ENCODE measurements at places on chromosomes 11 and 22.

GRCh38 chr11:69562302-69562701, 78.7 kb upstream of the CCND1 start:
- no peak for DNase-seq

DNA sequence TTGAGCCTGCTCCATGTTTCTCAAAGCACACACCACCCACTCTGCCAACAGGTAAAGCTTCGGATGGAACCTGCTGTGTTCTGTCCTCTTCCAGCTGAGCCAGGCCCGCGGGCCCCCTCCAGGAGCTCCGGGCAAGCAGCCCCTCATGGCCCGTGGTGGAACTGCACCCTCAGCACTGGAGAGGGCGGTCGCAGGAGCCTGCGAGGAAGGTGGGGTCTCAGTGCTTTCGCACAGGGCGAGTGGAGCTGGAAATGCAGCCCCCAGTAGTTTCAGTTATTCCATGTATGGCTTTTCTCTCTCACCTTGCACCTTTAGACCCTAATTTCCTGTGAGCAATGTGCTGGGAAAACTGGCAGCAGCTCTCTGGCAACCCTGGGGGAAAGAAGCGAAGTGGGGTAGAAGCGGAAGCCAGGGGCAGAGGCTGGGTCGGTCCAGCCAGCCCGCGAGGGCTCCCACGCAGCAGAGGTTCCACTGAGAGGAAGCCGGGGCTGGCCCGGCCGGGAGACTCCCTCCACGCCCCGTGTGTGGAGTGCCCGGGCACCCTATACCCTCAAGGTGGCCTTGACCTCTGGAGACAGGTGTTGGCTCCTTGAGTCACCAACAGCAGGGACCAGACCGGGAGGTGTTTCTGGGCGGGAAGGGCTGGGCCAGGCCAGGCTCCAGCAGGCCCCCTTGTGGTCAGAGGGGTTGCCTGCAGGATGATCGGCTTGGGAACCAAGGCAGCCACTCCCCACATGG, 119.9 kb upstream of the TMEM45B start:
- peak; percentile 65 for DNase-seq

- no peak for DNase-seq
These were observed 67.3 kb upstream of the CREB3L1 start for GRCh38 chr11:46210133-46210636.

- peak; percentile 22 for DNase-seq
These were observed 579 bp downstream of the PICALM start for GRCh38 chr11:86068138-86068871.

DNA sequence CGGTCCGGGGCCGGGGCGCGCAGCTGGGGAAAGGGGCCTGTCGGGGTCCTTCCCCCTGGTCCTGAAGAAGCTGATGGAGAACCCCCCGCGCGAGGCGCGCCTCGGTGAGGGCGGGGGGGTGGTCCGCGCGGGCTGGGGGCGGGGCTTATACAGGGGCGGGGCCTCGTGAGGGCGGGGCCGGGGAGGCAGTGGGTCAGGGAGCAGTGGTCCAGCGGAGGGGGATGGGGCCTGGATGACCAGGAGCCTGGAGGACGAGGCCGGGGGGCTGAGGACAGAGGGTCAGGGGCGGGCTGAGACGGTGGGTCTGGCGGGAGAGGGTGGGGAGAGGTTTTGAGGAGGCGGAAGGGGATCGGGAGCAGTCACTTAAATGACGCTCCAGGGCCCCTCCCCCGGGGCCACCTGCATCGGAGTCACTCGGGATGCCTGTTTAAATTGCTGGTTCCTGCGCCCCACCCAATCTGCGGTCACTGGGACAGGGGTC, 396 bp downstream of the TEF start:
- peak; percentile 68 for DNase-seq

DNA sequence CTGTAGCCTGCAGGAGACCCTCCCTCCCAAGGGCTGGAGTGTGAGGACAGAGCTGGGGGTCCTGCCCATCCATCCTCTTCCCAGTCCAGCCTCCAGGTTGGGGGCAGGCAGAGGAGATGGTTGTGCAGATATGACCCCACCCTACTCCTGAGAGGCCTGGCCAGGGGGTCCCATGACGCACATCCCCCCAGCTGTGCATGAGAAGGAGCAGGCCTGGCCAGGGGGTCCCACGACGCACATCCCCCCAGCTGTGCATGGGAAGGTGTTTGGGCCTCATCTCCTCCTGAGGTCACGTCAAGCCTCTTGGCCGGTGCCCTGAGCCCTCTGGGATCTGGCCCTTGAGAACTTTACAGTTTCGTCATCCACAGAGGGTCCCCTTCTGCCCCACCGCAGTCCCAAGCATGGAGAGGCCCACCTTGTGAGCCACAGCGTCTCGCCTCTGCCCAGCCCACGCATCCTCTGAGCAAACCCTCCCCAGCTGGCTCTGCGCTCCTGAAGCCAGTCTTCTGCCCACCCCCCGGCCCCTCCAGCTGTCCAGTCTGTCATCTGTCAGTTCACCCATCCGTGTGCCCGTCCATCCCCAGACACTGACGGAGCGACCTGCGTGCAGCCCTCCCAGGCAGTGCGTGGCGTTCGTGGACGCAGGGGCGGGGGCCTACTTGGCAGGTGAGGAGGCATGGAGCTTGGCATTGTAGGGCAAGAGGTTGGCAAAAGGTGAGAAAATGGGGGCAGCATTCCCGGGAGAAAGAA, 2.3 kb downstream of the ANO9 start:
- no peak for DNase-seq

GRCh38 chr11:74948546-74948897, 369 bp downstream of the XRRA1 start:
- peak; percentile 47 for DNase-seq

GRCh38 chr11:35619116-35619854, 1.0 kb downstream of the FJX1 start:
- no peak for DNase-seq

GRCh38 chr22:19819208-19819910, 35.3 kb downstream of the GNB1L start:
- no peak for DNase-seq

DNA sequence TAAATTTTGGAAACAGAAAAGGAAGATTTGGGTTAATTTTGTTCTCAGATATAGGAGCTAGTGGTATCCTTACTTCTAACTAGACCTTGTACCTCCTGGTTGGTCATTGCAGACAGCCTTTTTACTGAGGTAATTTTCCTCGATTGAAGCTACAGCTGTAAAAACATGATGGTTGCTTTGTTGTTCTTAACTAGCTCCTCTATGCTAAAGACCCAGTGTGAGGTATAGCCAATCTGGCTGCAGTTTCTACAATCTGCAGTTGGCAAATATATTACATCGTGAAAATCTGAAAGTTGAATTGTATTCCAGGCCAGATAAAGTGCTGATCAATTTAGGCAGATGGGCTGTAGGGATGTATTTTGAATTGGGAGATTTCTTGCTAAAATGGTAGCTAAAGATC, 116.5 kb downstream of the AASDHPPT start:
- DNase-seq = no peak

DNA sequence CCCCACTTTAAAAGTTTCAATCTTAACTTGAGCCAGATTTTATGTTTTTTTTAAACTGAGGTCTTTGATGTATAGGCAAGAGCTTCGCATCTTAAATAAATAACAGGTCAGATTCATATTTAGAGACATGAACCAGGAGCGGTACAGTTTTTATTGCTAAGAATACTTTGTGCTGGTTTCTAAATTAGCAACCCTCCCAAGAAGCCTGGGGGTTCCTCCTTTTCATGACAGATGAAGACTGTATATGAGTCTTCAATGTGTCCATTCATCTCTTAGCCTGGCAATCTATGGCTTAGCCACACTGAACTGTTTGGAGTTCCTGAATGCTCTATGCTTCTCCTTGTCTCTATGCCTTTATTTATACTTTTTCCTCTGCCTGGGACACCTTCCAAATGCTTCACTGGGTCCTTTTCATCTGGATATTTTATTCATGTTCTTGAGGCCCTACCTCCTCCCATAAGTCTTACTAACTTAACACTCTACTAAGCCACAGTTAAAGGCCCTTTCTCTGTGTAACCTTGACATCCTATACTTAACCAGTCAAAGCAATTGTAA, 338.6 kb downstream of the INSC start:
- no peak for DNase-seq

- no peak for DNase-seq
These were observed 202.7 kb upstream of the MPPED2 start for GRCh38 chr11:30788849-30789248.

GRCh38 chr11:8913961-8914660, 3.1 kb downstream of the AKIP1 start:
- no peak for DNase-seq

DNA sequence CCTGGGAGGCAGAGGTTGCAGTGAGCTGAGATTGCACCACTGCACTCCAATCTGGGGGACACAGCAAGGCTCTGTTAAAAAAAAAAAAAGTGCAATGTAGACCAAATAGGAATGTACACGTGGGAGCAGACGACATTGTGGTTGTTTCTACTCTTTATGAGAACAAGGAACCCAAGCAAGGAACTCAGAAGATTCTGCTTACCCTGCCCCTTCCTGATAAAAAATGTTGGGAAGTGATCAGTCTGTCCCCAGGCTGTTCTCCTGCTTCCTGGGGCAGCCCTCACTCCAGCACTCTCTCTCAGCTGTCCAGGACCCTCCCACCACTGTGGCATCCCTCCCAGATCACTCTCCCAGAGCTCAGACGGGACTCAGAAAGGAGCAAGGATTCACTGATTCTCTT, 31.8 kb downstream of the SLCO2B1 start:
- DNase-seq = no peak

- no peak for DNase-seq
These were observed 20.2 kb downstream of the PVALB start for GRCh38 chr22:36796552-36797175.

GRCh38 chr22:46240907-46241306, 9.2 kb downstream of the CDPF1 start:
- DNase-seq = no peak

DNA sequence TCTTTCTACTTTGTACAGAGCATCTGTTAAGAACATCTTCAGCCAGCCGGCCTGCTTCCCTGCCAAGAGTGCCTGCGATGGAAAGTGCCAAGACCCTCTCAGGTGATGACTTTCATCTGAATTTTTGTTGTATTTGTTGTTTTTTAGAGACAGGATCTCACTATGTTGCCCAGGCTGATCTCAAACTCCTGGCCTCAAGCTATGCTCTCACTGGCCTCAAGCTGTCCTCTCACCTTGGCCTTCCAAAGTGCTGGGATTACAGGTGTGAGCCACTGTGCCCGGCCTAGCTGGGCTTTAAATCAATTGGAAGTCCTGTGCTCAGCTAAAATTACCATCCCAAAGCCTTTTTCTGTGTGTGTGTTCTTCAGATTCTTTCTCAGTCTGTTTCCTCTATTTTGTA, 64.2 kb upstream of the ADORA2A start:
- DNase-seq = no peak

GRCh38 chr11:102119997-102120396, 9.8 kb downstream of the YAP1 start:
- DNase-seq = no peak

DNA sequence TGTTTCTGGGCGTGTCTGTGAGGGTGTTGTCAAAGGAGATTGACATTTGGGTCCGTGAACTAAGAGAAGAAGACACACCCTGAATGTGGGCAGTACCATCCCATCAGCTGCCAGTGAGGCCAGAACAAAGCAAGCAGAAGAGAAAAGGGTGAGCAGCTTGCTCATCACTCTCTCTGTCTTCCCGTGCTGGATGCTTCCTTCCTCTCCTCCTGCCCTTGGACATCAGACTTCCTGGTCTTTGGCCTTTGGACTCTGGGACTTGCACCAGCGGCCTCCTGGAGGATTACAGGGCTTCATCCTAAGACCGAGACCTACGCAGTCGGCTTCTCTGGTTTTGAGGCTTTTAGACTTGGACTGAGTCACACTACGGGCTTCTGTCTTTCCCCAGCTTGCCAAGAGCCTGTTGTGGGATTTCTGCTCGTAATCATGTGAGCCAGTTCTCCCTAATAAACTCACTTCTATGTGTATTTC, 18.8 kb downstream of the APOL2 start:
- no peak for DNase-seq

DNA sequence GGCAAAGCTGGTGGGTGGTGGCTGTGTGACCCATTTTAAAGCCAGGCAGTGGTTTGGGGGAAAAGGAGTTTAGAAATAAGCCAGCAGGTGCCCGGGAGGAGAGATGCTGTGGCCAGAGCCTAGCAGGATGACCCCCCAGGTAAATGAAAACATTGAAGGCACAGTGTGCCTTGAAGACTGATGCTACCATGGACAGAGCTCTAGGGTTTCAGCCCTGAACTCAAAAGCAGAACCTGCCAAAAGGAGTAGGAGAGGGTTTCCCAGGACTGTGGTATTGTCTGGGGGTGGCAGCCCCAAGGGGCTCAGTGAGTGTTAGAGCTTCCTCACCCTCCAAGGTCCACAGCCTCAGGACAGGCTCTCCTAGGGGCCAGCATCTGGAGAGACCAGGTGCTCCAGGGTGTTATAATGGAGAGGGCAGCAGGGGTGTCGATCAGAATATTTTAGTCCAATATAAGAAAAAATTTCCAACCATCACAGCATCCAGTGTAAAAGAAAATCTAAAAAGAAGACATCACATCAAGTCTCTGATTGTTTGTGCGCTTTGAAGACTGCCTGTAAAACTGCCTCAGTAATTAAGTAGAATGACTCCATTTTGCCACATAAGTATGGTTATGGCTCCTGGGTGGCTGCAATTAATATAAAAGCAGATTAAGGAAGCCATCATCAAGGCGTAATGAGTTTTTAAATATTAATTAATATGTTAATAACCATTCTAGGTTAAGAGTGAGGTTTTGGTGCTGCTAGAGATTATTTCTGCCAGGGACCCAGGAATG, 88.6 kb upstream of the LMO1 start:
- no peak for DNase-seq

DNA sequence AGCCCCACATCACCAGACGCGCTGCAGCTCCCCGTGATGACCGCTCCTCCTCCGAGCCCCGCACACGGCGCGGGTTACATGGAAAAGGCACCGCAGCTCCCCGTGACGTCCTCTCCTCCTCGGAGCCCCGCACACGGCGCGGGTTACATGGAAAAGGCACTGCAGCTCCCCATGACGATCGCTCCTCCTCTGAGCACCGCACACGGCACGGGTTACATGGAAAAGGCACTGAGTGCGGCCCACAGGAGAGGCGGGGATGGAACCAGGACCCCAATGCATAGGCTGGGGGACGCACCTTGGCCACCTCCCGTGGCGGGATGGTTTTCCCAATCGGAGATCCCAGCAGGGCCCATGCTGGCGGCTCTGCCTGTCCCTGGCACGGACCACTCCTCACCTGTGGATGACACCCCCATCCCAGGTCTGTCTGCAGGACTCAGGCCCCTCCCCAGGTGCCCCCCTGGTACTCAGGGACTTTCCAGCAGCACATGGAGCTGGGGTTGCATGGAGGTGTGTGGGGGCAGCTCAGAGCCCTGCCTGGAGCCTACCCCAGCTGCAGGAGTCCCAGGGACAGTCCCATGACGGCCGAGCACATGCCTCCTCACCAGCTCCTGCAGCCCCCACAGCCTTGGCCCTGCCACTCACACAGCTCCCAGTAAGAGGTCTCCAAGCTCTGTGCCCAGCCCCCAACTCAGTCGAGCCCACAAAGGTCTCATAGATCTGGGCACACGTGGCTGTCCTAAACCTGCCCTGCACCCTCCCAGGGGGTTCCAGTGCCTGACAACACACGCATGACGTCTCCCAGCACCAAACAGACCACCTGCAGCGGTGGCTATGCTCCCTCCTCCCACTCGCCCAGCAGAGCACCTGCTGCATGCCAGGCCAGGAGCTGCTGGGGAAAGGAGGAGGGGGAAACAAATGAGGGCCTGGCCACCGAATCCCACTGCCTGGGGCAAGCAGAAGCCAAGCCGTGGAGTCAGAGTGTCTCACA, 166.6 kb downstream of the BRD1 start:
- no peak for DNase-seq

- no peak for DNase-seq
These were observed 952.7 kb downstream of the BRD1 start for GRCh38 chr22:48874956-48875355.

Measured in NCI-H1092 (cell line).